Forelimb muscle (tissue), 1 donor: ENCODE measurements at places on chromosomes 5 and 9. TPM values are rescaled to one million over a fixed set of nuclear protein-coding genes. Genes with fewer than 3 reads are reported as not detected.

GRCh38 chr5:178474562-178475184 lies 115.5 kb downstream of the COL23A1 start:
- no peak for DNase-seq

- no peak for DNase-seq
These were observed 1962.2 kb upstream of the WWC1 start for GRCh38 chr5:166329149-166329800.

EQTN gene
- not detected for polyA plus RNA-seq

PCDHGB3 gene
- polyA plus RNA-seq, result 1.6 TPM

GRCh38 chr9:95305770-95306492 lies 11.6 kb downstream of the FANCC start:
- DNase-seq, result no peak

DNA sequence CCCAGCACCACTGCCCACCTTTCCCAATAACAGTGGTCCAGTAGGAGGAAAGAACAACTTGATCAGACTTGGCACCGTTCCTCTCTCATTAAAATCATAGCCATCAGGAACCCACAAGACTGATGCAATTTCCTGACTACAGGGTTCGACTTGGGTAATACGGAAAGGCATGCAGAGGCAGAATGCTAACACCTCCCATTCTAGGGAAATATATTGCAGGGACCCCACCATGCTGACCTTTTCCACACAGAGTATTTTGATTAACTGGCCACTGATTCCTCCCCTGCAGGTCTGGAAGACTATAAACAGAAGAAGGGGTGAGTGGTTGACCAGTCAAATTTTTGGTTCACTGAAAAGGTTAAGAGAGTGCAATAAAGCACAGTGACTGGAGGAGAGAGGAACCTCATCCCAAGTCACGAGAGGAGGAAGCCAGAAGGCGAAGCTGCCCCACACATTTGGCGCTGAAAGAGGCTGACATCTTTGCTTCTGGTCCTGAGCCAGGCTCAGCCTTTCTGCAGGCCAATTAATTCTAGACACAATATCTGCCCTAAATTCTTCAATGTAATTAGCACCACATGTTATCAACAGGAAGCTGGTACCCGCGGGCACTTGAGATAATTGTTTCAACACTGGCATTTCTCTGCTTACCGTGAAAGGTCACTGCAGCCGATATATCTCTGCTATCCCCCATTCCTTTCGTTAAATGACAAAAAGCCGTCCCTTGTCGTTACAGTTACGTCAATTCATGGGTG lies 64.7 kb upstream of the SPOCK1 start:
- DNase-seq, result no peak

- no peak for DNase-seq
These were observed 57.8 kb downstream of the RORB start for GRCh38 chr9:74554751-74555419.

DMRT3 gene
- 0.38 TPM for polyA plus RNA-seq

DNA sequence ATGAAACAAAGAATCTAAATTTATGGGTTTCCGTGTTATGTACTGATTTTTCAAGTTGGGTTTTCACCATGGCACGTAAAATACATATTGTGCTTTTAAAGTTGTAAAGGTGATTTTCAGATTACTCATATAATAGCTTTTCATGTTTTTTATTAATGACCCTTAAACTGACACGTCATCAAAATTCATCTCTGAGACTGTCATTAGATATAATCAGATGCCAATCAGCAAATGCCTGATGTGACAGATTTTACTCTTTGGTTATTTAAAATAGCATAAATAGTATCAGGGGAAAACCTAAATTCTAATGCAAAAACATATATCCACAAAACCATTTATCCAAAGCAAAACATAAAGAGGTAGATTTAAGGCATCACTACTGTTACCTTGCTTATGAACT lies 11.0 kb downstream of the RFX3 start:
- no peak for DNase-seq

- no peak for DNase-seq
These were observed 226.5 kb upstream of the MAP3K1 start for GRCh38 chr5:56588636-56589480.

DNA sequence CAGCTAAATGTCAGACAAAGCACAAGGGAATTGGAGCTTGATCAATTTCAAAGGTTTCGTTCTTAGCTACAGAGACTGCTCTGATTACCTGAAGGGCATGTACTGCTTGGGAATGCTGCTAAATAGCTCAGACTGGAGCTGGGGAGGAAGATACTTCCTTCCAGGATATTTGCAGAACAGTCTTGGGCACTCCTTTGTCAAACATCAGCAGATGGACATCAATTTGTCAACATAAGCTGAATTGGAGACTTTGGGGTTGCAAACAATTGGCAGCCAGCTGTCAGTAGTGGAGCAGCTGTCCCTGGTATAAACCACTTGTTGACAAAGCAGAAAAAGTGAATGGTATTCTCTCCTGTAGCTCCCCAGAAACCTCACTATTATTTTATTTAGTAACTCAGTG lies 182.0 kb downstream of the CCDC192 start:
- DNase-seq, result no peak

DNA sequence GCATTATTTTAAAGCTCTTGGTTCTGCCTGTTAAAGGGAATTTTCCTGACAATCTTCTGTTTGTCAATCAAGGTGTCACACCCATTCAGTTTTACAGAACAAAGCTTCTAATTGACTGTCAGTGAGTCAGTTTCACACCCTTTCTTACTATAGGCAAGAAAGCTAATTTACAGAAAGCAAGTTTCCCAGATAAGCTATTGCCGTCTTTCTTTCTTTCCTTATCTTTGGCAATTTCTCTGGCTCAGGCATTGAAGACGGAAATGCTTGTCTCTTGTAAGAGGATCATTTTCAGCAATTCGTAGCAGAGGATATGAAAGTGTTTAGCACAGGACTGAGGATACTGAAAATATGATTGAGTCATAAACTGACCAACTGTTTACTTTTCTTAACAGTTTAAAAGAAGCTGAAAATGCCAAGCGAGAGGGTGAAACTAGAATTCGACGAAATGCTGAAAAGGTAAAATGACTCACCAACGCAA lies 27.0 kb downstream of the SPINK5 start:
- no peak for DNase-seq

DNA sequence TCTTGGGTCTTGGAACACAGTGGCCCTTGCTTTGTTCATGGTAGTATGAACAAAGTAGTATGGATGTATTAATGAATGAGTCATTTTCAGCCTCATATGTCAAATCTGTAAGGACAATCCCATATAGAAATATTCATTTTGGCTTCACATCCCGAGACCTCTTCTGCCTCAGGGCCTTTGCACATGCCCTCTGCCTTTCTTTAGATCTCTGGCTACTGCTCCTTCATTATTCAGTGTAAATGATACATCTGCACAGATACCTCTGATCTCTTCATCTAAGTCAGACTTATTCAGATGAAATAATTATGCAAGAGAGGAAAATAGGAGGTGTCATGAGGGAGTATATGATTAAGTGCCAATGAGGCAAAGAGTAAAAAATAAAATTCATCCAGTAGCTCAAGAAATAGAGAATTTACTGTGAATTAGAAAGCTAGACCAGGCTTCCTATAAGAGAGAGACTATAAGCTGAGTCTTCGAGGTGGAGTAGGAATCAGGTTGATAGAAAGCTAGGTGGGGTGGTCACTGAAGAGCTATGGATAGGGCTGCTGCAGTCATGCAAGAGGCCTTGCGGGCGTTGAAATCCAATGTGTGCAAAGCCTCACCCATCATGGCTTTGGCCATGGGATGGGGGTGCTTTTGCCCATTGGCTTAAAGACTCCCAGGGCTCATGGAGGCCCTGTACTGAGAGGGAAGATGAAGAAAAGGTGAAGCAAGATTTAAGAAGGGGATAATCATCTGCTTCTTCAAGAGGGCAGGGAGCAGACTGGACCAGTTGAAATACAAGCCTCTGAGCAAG lies 3.7 kb upstream of the TTLL11 start:
- DNase-seq, result no peak

DNA sequence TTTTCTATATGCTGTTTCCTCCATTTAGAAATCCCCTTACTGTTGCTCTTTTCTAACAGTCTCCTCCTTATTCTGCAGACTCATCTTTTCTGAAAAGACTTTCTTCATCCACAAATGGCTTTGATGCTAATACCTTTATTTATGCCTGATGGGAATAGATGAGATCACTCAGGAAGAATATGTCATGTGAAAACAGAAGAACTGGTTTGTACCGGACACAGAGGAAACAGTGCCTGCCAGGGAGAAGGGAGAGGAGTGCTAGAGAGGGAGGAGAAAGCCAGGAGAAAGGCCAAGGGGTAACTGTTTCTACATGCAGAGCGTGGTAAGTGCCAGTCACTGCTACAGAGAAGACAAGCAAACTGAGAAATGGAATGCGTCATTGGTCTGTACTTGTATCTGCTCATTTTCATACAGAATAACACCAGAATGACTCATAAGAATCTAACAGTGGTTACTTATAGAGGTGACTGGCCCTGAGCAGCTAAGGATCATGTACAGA lies 45.9 kb upstream of the PJA2 start:
- no peak for DNase-seq

DNA sequence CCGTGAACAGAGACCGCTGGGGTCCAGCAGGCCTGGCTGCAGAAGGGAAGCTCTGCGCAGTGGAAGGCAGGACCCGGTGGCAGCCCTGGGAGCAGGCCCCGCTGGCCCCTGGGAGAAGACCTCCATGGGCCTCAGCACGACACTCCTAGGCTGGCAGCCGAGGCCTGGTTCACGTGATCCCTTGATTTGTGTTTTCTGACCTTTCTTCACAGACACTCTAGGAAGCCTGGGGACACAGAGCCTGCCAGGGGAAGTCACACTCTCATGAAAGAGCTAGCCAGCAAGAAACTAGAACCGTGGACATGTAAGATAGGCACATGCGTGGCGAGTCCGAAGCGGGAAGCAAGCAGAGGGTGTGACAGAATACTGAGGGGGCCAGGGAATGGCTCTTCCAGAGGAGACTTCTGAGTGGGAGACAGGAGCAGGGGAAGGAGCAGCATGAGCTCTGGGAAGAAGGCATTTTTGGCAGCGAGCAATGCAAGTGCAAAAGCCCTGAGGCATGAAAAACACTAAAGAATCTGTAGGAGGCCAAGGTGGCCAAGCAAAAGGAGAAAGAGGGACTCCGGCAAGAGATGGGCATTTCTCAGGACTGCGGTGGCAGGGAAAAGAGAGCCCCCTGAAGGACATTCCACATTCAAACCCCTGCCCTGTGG lies 26.6 kb upstream of the IL17B start:
- no peak for DNase-seq

TRIM32 gene
- polyA plus RNA-seq, result 11.6 TPM

DNA sequence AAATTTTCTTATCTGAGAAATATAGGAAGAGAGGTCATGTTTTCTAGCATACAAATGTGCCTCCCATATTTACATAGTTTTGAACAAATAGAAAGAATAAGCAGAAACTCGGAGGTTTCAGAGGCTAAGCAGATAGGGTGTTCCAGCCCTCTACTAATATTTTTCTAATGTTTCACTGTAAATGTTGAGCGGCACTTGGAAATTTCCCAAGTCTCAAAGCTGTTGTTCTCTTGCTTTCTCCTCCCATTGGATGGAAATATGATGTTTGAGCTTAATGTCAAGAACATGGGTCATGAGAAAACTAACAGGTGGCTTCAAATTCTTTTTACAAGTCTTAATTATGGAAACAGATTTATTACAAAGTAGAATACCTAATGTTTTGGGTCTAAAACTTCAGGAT lies 5.1 kb downstream of the SPINK1 start:
- no peak for DNase-seq

MED22 gene
- 23.0 TPM for polyA plus RNA-seq

GRCh38 chr5:151662805-151663204 lies 23.9 kb downstream of the SPARC start:
- no peak for DNase-seq

SPATA31C1 gene
- 0.08 TPM for polyA plus RNA-seq

C9orf153 gene
- 0.22 TPM for polyA plus RNA-seq

GRCh38 chr5:54760182-54760935 lies 225.0 kb downstream of the ESM1 start:
- DNase-seq, result no peak

- no peak for DNase-seq
These were observed 20.8 kb upstream of the SNCAIP start for GRCh38 chr5:122291000-122291901.

DNA sequence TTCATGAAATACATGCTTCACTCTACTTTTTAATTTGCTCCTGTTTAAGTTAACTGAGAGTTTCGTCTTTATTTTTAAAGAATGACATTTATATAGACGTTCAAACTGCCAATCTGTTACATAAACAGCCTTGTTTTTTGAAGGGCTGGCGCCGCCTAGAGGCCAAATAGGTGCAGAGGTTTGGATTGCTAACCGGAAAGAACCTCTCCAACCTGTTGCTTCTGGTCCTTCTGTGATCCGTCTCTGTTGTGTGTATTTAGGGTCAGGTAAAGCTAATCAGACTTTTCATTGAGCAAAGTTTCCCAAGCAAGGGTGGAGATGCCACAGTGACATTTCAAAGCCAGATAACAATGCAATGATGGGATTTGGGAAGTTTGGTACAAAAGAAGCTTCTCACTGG lies 39.5 kb upstream of the GLIS3 start:
- DNase-seq, result peak; percentile 34

DNA sequence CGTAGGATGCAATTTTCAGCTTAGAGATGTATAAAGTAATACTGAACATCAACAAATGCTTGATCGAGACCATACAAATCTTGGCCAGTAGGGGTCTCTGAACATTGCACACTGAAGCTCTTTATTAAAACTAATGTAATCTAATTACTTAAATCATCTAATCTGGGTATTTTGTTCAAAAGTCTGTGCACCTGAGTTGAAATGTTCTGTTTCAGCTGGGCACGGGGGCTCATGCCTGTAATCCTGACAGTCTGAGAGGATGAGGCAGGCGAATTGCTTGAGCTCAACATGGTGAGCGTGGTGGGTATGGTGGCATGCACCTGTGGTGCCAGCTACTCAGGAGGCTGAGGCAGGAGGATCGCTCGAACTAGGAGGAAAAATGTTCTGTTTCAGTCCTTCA lies 41.0 kb downstream of the ESM1 start:
- peak; percentile 6 for DNase-seq

ANXA2R gene
- polyA plus RNA-seq, result 0.89 TPM

GRCh38 chr9:17045381-17045940 lies 89.4 kb upstream of the CNTLN start:
- no peak for DNase-seq

SLIT3 gene
- 6.8 TPM for polyA plus RNA-seq

DNA sequence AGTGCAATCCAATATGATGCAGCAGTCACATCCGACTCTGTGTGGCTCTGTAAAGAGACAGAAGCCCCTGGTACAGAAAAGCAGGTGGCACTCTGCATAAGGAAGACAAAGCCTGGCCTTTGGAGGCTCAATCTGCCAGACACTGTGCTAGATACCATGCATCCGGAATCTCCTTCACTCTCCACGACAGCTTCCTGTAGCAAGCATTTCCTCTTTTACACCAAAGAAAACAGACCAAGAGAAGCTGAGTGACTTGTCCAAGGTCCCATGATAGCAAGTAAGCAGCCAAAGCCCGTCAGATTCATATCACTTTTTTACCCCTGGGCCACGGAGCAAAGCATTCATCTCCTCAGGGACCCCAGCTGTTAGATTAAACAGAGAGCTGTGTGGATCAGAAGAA lies 64.2 kb upstream of the SMIM23 start:
- no peak for DNase-seq

DNA sequence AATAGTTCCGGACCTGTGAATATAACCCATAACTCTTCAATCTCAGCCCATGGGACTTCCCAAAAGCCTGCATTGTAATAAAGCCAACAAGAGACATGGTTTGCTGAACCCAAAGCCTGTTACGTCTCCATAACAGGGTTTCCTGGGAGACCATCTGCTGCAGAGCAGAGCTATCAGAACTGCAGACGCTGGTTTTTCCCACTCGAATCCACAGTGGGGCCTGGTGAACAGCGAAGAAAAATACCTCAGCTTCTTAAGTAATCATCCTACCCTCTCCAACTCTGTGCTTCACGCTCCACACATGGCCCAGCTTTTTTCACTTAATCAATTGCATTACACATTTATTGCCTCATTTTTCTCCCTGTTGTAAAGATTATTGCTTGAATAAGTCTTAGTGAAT lies 409.5 kb upstream of the GRIA1 start:
- no peak for DNase-seq
